ENCODE measurements at places on chromosomes 16 and 17.
A peak's percentile ranks its signal among the peaks of the same experiment; 100 is the strongest.

- no peak for DNase-seq
These were observed 205.1 kb downstream of the KATNIP start for GRCh38 chr16:27754788-27755690.

- no peak for DNase-seq
These were observed 523 bp downstream of the KCTD2 start for GRCh38 chr17:75047398-75048098.

DNA sequence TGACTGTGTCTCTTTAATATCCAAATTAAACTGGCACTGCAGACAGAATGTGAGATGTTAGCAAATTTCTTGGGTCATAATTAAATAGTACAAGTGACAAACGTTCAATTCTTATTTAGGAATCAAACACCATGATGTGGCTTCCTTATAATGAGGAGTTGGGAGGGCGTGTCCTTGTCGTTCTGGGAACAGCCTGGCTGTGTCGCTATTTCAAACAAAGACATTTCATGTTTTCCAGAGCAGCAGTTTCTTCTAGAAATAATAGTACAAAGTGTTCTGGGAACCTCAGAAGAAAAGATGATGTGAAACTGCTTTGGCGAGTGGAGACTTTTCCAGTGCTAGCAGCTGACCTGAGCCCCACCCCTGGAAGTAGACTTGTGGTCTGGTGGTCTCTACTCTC, 301.7 kb upstream of the N4BP1 start:
- no peak for DNase-seq

DNA sequence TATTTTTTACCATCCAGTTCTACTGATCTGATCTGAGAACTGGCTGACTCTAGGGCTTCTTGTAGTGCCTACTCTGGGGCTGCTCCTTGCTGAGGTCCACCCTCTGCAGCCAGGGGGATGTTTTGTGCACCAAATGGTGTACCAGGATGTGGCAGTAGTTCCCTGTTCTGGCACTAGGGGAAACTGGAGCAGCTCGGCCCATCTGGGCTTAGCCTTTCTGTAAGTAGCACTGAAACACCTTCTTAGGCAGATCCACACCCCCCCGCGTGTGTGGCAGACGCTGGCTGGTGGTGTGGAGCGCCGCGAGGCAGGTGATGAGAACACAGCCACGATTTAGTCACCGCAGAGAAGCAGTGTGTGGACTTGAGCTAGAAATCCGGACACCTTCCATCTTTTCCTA, 17.0 kb downstream of the DUSP14 start:
- no peak for DNase-seq

GRCh38 chr17:40108970-40109824, 8.8 kb upstream of the NR1D1 start:
- no peak for DNase-seq

DNA sequence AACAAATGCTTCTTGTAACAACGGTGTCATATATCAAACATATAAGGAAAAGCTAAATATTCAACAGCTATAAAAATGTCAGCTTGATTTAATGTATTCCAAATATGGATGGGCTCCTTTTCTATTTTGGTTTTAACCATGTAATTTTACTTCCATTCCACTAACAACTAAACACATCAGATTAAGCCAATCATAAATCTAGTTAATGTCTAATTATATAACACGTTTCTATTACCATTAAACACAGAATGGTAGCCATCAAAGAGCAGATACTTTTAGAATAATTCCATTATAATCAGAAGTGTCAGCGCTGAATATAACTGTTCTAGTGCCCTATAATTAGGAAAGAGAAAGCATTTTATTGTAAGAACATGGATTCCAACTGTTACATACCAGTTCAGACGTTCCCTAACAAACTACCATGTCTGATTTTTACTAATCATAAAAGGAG, 10.0 kb downstream of the CMC2 start:
- DNase-seq: no peak

DNA sequence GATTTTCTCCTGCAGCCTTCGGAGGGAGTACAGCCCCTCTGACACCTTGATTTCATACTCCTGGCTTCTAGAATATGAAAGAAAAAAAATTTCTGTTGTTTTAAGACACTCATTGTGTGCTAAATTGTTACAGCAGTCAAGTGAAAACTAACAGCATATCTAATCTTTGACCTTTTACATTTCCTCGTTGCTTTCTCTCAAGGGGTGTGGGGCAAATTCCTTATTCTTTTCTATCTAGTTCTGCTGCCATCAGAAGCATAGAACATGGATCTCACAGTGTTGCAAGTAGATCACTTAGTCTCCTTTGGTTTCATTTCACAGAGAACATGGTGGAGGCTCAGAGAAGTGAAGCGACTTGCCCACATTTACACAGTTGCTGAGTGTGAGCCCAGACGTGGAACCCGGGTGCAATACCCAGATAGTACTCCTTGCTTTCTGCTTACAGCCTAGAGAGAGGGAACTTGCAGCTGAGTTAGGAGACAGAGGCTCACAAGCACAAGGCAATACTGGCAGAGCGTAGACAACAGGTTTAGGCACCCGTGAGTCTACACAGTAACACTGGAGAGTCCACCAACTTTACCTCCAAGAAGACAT, 28.7 kb upstream of the MMD start:
- DNase-seq: no peak

GRCh38 chr17:4474093-4474492, 24.6 kb upstream of the SPNS2 start:
- DNase-seq: no peak

DNA sequence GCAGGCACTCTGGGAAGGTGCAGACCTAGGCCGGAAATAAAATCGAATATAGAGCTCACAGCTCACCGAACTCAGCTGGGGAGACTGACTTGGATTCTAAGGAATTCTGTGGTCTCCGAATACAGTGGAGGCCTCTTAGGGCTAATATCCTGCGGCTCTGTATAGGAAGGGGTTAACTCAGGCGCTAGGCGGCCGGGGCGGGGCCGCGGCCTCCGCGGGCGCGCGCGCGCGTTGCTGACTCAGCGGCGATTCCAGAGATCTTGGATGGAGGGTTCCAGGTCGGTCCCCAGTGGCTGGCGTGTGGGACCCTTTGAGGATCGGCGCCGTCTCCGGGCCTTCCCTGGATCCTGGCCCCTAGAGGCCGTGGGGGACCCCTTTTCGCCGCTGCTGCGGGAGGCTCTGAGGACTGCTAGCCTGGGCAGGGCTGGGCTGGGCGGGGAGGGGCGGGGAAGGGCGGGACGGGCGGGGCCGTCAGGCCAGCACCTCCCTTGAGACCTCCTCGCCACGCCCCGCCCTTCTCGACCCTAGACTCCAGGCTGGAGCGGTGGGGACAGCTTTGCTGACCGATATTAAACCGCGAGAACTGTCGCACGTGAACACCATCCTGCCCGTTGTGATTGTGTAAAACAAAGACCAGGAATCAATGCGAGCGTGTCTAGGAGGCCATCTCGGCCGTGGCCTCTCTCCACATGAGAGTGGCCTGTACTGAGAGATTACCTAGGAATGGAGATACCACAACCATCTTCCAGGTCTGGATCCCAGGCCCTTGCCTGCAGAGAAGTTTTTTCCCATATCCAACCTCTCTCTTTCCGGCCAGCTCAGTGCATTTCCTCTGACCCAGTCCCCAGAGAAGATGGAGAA, 1.4 kb upstream of the PLEKHH3 start:
- peak; percentile 88 for DNase-seq

DNA sequence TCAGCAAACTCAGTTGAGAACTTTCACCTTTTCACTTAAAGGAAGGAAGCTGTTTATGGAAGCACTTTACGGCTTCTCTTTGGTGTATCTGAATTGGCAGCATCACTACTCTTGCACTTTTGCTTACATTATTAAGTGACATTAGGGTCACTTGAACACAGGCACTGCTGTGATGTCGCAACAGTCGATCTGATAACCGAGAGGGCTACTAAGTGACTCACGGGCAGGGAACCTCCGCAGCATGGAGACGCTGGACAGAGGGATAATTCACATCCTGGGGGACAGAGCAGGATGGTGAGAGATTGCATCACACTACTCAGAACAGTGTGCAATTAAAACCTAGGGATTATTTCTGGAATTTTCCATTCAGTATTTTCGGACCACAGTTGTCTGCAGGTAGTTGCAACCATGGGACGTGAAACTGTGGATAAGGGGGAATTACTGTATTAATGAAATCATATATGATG, 56.5 kb downstream of the DNAH2 start:
- DNase-seq: no peak

DNA sequence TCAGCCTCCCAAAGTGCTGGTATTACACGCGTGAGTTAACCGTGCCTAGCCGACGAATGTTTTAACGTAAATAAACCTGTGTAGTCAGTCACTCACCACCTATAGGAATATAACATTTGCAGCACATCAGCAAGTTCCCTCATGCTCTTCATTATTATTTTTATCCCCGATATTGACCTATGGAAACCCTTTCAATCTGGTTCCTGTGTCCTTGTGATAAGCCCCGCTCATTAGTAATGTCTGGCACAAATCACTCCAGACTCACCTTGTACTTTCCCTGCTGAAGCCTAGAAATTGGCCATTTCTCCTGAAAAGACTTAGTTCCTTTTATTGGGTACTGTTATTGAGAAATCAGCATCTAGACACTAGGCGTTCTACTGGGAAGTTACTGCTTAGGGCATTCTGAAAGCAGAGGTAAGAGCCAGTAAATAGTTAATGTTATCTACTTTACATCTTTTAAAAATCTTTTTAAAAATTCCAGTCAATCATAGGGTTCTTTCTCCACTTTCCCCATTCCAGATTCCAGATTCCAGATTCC, 1.5 kb upstream of the PHKG2 start:
- DNase-seq: no peak

DNA sequence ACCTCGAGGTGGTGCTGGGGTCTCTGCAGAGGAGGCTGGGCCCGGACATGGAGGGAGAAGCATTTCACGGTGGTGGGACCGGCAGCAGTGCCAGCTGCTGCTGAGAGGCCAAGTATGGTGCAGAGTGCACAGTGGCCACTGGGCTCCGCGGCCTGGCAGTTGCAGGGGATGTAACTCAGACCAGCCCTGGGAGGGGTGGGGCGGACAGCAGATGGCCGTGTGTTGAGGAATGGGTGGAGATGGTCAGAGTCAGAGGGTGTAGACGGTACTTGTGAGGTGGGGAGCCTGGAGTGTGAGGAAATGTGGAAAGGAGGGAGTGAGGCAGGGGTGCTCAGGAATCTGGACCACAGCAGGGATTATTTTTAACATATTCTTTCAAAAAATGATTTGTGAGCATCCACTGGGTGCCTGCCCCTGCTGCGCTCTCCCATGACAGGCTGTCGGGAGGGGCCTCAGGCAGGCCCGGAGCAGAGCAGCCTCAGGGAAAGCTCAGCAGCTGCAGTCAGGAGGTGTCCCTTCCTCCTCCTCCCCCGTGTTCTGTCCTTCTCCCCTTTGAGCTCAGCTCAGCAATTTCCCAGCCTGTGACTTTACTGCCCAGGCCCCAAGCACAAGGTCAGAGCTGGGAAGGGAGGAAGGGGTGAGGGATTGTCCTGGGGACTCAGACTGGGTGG, 113.1 kb downstream of the RAP1GAP2 start:
- no peak for DNase-seq

DNA sequence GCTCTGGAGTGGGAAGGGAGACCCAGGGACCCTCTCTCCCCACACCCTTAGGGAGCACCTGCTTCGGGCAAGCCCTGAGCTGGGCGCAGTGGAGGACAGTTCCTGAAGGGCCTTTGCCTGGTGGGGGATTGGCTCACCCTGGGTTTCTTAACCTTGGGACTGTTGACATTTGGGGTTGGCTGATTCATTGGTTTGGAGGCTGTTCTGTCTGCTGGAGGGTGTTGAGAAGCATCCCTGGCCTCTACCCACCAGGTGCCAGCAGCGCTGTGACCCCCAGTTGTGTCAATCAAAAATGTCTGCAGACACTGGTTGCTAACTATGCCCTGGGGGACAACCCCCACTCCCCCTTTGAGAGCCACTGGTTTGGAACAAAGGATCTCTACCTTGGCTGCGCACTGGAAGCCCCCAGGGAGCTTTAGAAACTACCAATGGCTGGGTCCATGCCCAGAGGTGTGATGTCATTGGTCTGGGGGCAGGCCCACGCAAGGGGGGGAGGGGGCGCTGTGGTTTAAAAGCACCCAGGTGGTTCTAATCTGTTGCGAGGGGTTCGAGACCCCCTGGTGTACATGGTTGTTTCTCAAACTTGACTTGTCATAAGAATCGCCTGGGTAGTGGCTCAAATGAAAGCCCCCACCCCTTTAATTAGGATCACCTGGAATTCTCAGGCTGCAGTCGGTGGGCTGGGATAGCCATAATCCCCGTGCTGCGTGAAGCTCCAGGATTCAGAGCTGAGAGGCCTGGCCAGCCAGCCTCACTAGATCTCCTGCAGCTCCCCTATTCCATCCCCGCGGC, 151.9 kb upstream of the GSE1 start:
- DNase-seq: no peak

- DNase-seq: no peak
These were observed 19.7 kb upstream of the MEIOC start for GRCh38 chr17:44636562-44636961.

GRCh38 chr17:3919123-3919624, 2.9 kb upstream of the P2RX1 start:
- no peak for DNase-seq

DNA sequence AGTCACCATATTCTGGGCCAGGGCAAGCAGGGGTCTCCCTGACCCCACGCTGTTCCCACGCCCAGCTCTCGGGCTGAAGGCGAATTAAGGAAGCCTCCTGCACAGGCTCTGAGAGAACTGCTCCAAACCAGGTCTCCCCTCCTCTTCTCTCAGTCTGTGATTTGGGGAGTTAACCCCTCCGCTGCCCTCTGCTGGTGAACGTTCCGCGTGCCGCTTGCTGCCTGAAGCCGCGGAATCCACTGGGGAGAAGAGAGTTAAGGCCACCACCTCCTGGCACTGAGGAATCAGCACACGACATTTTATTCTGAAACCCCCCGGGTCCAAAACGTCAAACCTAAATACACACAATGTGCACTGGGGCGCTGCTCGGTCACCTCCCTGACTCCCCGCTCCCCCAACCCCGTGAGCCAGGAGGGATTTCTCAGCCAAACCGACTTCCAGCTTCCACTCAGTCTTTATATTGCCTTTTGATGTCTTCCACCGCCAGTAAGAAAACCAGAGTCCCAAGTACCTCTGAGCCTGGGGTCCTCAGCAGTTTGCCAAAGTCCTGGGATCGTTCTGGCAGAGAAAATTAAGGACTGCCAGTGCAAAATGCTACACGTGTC, 54.4 kb upstream of the RCVRN start:
- DNase-seq: peak; percentile 4

DNA sequence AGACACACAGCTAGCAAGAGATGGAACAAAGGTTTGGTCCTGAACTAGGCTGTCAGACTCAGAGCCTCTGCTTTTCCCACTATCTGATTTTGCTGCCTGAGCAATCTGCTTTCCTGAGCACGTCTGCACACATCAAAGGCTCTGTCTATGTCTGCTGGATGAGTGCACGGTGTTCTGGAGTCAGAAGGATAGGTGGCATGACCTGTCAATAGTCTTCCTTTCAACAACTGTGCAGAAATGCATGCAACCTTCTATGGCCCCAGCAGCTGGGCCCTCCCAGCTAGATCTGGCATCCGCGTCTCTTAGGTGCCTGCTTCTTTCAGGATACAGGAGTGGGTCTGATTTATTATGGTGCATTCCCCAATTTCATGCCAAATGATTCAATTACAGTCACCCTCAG, 138.3 kb downstream of the UTP18 start:
- no peak for DNase-seq

DNA sequence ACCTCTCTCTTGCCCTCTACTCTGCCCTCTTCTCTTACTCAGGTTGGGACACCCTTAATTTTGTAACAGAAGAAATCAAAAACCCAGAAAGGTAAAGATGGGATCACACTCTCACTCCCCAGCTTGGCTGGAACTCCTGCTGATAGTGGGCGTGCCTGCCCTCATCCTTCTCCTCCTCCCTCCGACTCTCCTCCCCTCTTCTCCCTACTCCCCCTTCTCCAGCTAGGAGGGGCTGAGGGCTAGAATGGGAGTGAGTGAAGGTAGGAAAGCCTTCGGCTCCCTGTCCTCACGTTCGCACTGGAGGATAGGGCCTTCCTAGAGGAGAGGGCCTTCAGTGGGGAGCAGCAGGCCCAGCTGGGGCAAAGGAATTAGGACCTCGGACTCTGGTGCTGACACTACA, 20.3 kb downstream of the SLC7A6OS start:
- DNase-seq: no peak

Measured in anterior cingulate cortex (tissue), 58 donors.